ENCODE measurements at places on chromosomes 12 and 14. TPM values are rescaled to one million over a fixed set of nuclear protein-coding genes. Genes with fewer than 3 reads are reported as not detected.

- no peaks in the 10 kb centered on the region for H3K4me1 ChIP-seq
- no peak overlapping the region for H3K4me3 ChIP-seq
- no peak for DNase-seq
- H3K27me3 ChIP-seq, result no peaks in the 10 kb centered on the region
- no peak overlapping the region for H3K27ac ChIP-seq
Measured at GRCh38 chr12:27868139-27868538, 88.1 kb upstream of the MANSC4 start.

Gene GTF2A1
- total RNA-seq, result 24.4 TPM

GRCh38 chr12:67525617-67525884 is 123.0 kb upstream of the DYRK2 start:
- no peaks in the 10 kb centered on the region for H3K36me3 ChIP-seq
- no peak for DNase-seq

- peaks cover 41% of the 10 kb centered on the region for H3K27me3 ChIP-seq
- no peaks in the 10 kb centered on the region for H3K36me3 ChIP-seq
- DNase-seq, result peak; percentile 36
- no peaks in the 10 kb centered on the region for H3K4me1 ChIP-seq
Measured at GRCh38 chr14:59852350-59852749, 18.2 kb downstream of the RTN1 start.

DNA sequence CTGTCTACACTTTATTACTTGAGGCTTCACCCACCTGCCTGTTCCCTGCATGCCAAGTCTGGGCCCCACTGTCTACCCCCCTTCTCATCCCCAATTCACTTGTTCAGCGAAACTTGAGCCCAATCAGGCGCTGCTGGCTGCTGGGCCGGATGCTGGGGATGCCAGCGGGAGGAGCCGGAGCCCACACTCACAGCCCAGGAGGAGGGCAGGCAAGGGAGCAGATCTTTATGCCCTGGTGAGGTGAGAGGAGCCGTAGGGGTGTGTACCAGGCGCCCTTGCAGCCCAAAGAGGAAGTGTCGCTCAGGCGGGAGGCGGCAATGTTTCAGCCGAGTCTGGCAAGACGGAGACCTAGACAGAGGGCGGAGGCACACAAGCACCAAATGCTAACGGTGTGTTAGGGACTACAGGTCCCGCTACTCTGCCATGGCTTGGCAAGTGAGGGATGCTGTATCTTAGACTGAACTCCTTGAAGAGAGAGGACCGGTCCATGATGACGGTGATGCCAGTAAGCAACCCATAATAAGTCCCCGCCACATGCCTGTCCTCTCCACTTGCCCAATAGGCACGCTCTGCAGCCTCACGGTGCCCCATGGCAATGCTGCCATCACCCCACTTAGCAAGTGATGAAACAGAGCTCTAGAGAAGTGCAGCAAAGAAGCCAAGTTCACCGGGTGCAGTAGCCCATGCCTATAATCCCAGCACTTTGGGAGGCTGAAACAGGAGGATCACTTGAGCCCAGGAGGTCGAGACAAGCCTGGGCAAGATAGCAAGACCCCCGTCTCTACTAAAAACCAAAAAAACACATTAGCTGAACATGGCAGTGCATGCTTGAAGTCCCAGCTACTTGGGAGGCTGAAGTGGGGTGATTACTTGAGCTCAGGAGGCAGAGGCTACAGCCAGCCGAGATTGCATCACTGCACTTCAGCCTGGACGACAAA is 41.6 kb downstream of the LRRC74A start:
- H3K27ac ChIP-seq, result no peak overlapping the region
- peaks cover 8% of the 10 kb centered on the region for H3K27me3 ChIP-seq
- H3K36me3 ChIP-seq, result no peaks in the 10 kb centered on the region
- no peak for DNase-seq

Gene IFNG-AS1
- total RNA-seq, result not detected

DNA sequence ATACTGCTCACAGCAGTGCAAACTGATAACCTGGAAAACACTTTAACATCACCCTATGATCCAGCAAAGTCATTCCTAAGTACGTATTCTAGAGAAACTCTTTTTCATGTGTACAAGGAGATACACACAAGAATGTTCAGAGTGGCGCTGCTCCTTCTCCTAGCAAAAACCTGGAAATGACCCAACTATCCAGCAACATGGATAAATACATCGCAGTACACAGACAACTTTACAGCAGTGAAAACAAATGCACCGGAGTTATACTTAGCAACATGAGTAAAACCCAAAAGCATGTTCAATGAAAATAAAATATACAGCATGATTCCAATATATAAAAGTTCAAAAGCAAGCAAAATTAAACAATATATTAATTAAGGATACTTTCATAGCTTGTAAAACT is 18.7 kb downstream of the SART3 start:
- H3K27me3 ChIP-seq, result no peaks in the 10 kb centered on the region
- H3K36me3 ChIP-seq, result peaks cover 84% of the 10 kb centered on the region
- H3K4me1 ChIP-seq, result no peaks in the 10 kb centered on the region
- no peak overlapping the region for H3K27ac ChIP-seq
- no peak for DNase-seq

DNA sequence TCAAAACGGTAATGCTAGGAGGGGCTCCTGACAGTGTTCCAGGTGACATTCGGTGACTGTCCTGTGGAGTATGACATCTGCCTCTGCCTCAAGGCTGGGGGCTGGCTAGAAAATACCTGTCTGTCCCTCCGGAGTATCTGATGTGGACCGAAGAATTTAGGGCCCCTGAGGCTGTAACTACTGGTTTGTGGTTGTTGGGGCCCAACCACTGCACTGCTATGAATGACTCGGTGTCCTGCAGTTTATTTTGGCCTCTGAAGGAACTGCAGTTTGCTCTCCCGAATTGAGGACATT is 198.9 kb upstream of the CAND1 start:
- peak overlapping the region; percentile 79 for H3K4me3 ChIP-seq
- H3K27me3 ChIP-seq, result no peaks in the 10 kb centered on the region
- peaks cover 23% of the 10 kb centered on the region for H3K4me1 ChIP-seq
- H3K27ac ChIP-seq, result no peak overlapping the region
- DNase-seq, result no peak

- H3K4me3 ChIP-seq, result no peak overlapping the region
- H3K27me3 ChIP-seq, result no peaks in the 10 kb centered on the region
- no peak for DNase-seq
- no peaks in the 10 kb centered on the region for H3K4me1 ChIP-seq
- H3K36me3 ChIP-seq, result no peaks in the 10 kb centered on the region
Measured at GRCh38 chr14:106662936-106663550, 1136.7 kb downstream of the TMEM121 start.

- H3K36me3 ChIP-seq, result peaks cover 12% of the 10 kb centered on the region
- DNase-seq, result peak; percentile 74
- no peak overlapping the region for H3K27ac ChIP-seq
- no peaks in the 10 kb centered on the region for H3K27me3 ChIP-seq
- H3K4me3 ChIP-seq, result no peak overlapping the region
Measured at GRCh38 chr14:93219103-93219726, 12.2 kb downstream of the UBR7 start.

GRCh38 chr14:70856851-70857495 is 47.7 kb upstream of the MAP3K9 start:
- H3K27ac ChIP-seq, result no peak overlapping the region
- no peaks in the 10 kb centered on the region for H3K36me3 ChIP-seq
- H3K27me3 ChIP-seq, result no peaks in the 10 kb centered on the region
- no peak overlapping the region for H3K4me3 ChIP-seq
- peaks cover 16% of the 10 kb centered on the region for H3K4me1 ChIP-seq

DNA sequence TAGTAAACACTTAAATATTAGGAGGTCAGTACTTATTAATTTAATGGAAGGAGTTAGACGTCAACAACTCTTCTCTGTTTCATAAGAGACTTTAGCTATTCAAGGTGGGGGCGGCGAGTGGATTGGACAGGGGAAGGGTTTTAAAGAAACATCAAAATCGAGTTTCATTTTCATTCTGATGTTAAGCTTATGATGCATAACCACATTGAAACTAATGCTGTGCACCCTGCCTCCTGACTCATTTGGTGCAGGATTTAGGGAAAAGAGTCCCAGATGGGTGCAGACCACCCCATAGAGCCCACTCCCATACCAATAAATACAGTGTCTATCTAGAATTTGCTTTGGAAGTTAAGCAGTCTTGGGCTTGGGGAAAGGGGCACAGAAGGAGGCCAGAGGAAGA is 7.4 kb downstream of the ZBTB39 start:
- H3K4me3 ChIP-seq, result no peak overlapping the region
- no peaks in the 10 kb centered on the region for H3K27me3 ChIP-seq
- peaks cover 13% of the 10 kb centered on the region for H3K36me3 ChIP-seq
- H3K4me1 ChIP-seq, result peaks cover 15% of the 10 kb centered on the region
- DNase-seq, result no peak
- no peak overlapping the region for H3K27ac ChIP-seq

DNA sequence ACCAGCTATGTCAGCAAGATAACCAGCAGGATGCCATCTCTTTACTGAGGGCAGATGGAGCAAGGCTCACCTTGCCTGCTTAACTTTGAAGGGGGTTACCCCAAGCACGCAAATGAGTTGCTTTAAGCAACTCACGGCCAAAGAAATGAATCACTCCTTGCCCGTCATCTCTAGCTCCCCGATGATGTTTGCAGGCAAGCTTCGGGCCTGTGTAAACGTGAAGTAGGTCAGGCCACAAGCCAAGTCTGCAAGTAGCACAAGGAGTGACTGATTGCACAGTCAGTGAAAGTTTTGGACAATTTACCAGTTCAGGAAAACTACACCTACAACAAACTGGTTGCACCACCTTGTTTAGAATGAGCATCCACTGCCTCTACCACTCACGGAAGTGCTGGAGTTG is 699.7 kb upstream of the TBX3 start:
- peak; percentile 97 for DNase-seq
- H3K36me3 ChIP-seq, result no peaks in the 10 kb centered on the region
- H3K4me1 ChIP-seq, result peaks cover 23% of the 10 kb centered on the region

GRCh38 chr12:129068684-129069083 is 215.4 kb downstream of the GLT1D1 start:
- H3K27me3 ChIP-seq, result no peaks in the 10 kb centered on the region
- H3K4me1 ChIP-seq, result no peaks in the 10 kb centered on the region
- no peak overlapping the region for H3K27ac ChIP-seq
- no peak for DNase-seq
- no peaks in the 10 kb centered on the region for H3K36me3 ChIP-seq

DNA sequence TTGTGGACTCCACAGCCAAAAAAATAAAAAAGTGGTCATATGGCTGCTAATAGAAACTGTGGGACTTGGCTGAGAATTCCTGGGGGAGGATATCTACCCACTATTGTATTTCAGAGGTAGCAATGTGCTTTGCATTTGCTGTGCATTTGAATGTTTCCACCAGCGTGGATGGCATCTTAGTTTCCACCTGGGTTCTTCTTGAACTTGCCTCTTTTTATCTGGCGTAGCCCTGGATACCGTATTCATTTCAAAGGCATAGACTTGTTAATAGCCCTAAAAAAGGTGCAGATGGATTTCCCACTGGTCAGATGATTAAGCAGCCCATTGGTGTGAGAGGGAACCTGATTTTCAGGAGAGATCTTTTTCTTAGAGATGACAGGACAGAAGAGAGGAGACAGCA is 1.9 kb upstream of the MYF5 start:
- H3K4me3 ChIP-seq, result no peak overlapping the region
- no peak for DNase-seq
- peaks cover 60% of the 10 kb centered on the region for H3K27me3 ChIP-seq
- H3K4me1 ChIP-seq, result no peaks in the 10 kb centered on the region
- H3K36me3 ChIP-seq, result no peaks in the 10 kb centered on the region

DNA sequence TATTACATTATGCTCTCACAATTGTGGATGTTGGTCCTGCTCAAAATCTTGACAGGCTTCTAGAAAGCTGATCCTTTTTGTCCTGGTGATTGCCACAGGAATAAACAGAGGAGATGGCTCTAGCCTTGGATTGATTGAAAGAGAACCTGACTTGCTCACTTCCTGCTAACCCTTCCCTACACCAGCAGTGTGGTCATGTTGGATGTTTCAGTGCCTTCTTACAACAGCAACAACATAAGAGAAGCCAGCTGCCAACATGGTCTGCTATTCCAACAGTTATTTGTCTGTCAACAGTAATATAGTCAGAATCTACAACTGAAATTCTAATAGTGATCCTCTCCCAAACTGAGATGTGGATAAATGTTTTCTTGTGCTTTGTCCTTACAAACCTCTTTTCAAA is 311.6 kb upstream of the DIO2 start:
- peak overlapping the region; percentile 20 for H3K4me3 ChIP-seq
- peak overlapping the region; percentile 57 for H3K27ac ChIP-seq
- peaks cover 34% of the 10 kb centered on the region for H3K4me1 ChIP-seq
- no peaks in the 10 kb centered on the region for H3K27me3 ChIP-seq

DNA sequence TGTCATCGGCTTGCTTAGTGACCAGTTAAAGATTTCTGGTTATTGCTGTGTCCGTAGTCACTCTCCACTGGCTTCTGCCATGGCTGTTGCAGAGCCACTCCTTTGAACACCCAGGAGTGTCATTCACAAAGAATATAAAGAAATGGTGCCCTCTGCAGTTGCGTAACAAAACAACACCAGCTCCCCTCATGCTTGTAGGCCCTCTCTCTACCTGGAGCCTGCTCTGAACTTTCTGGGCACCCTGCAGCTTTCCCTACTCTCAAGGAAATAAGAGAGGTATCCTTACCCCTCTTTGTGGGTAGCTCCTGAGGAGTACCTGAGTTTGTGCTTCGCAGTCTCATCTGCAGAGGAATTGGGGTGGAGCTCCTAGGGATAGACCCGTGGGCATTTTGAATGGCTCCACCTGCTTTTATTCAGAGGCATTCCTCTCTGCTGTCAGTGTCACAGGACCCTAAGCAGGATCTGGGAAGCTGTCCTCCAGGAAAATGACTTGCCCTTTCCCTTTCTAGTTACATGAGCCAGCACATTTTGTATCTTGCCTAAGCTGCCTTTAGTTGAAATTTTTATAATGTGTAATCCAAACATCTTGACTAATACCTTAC is 97.2 kb upstream of the TMEM260 start:
- H3K36me3 ChIP-seq, result no peaks in the 10 kb centered on the region
- H3K27me3 ChIP-seq, result peaks cover 49% of the 10 kb centered on the region
- DNase-seq, result peak; percentile 53
- no peaks in the 10 kb centered on the region for H3K4me1 ChIP-seq

Gene FAM161B
- total RNA-seq, result 3.5 TPM

Gene P2RX7
- 6.0 TPM for total RNA-seq

DNA sequence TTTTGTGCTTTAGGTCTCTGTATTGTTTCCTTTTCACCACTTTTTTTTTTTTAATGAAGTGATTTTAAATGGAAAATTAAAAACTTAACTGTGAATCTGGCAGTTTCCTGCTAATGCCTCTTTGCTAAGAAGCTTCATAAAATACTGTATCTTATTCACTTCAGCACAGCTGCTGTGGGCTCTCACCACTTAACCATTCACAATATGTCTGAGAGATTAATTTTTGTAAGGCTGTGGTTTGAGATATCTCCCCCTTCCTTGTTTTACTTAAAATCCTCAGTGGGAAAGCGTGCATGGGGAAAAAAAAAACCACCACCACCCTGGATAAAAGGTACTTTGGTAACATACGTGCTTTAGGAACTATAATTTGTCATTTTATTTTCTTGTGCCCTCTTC is 115.9 kb downstream of the ETV6 start:
- no peaks in the 10 kb centered on the region for H3K36me3 ChIP-seq
- no peaks in the 10 kb centered on the region for H3K4me1 ChIP-seq
- H3K27me3 ChIP-seq, result no peaks in the 10 kb centered on the region
- DNase-seq, result no peak

GRCh38 chr12:130948136-130948535 is 5.6 kb upstream of the ADGRD1 start:
- peaks cover 81% of the 10 kb centered on the region for H3K27me3 ChIP-seq
- H3K4me1 ChIP-seq, result no peaks in the 10 kb centered on the region
- no peak overlapping the region for H3K27ac ChIP-seq
- no peak for DNase-seq

GRCh38 chr14:76957224-76957891 is 71.2 kb downstream of the IRF2BPL start:
- peaks cover 86% of the 10 kb centered on the region for H3K4me1 ChIP-seq
- no peak for DNase-seq
- no peaks in the 10 kb centered on the region for H3K36me3 ChIP-seq
- no peaks in the 10 kb centered on the region for H3K27me3 ChIP-seq

All from PC-3 (cell line).